ENCODE measurements at places on chromosomes 2 and 18.

GRCh38 chr2:70918016-70918415, 17.7 kb upstream of the ATP6V1B1 start:
- no peak for DNase-seq

GRCh38 chr2:59502981-59503380, 1050.5 kb downstream of the BCL11A start:
- DNase-seq, result no peak

DNA sequence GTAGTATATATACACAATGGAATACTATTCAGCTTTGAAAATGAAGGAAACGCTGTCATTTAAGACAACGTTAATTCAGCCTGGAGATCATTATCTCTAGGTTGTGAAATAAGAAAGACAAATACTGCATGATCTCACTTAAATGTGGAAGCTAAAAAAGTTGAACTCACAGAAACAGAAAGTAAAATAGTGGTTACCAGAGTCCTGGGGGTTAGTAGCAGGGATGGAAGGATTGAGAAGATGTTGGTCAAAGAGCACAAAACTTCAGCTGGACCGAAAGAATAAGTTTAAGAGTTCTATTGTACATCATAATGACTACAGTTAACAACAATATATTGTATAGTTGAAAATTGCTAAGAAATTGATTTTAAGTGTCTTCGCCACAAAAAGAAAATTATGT, 670.3 kb downstream of the NR4A2 start:
- DNase-seq, result no peak

GRCh38 chr2:68809324-68810240, 61.6 kb downstream of the BMP10 start:
- DNase-seq, result no peak

GRCh38 chr2:238055841-238056240, 5.0 kb upstream of the SCLY start:
- no peak for DNase-seq

DNA sequence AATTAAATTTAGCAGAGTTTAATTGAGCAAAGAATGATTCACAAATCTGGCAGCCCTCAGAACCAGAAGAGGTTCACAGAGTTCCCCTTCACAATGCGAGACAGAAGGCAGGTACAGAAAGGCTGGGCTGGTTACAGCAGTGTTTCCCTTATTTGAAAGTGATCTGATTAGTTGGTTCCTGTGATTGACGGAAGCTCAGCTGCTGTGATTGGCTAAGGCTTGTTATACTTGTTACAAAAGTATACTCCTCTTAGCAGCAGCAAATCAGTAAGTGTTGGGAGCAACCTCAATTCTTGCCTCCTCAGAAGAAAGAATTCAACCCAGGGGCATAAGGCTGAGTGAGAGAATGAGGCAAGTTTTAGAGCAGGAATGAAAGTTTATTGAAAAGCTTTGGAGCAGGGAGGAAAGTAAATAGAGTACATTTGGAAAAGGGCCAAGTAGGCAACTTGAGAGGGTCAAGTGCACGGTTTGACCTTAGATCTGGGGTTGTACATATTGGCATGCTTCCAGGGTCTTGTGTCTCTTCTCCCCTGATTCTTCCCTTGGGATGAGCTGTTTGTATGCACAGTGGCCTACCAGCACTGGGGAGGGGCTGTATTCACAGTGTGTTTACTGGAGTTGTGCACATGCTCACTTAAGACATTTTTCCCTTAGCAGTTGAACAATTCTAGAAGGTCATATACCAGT, 431.8 kb upstream of the RAB12 start:
- DNase-seq, result no peak

- DNase-seq, result no peak
These were observed 218.0 kb upstream of the CRIM1 start for GRCh38 chr2:36137612-36138011.

DNA sequence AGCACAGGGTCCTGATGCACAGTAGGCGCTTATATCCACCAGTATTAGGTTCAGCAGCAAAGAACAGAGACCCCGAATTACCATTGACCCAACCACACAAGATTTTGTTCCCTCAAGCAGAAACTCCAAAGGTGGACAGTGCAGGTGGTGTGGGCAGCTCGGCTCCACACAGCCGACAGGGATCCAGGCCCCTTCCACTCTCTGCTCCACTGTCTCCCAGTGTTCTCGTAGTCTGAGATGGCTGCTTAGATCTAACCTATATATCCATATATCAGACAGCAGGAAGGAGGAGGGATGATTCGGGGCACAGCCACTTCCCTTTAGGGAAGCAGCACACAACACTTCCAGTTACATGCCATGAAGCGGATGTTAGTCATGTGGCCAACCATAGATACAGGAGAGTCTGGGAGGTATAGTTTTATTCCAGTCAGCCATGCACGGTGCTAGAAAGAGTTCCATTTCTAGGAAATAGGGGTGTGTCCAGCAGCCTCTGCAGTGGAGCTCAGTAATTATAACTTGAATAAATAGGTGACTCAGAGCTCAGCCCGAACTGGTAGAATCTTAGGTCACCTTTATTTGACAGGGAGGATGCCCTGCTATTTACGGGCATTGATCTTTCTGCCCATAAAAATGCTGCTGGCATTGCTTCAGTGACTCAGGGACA, 158.9 kb downstream of the TWIST2 start:
- no peak for DNase-seq

DNA sequence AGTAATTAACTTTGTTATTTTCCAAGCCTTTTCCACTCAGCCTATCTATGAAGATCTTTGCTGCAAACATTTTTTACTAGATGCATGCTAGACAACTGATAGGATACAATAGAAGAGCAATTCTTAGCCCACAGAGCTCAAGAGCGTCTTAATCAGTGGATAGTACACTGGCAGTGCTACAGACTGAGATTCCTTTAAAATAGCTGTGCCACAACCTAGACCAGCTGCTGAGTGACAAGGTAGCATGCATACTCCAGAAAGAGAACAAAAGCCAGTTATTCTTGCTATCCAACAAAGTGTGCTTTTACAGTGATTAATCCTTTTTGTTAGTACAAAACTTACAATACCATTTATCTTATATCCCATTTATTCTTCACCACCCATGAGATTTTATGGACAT, 507.9 kb upstream of the SYT4 start:
- no peak for DNase-seq

DNA sequence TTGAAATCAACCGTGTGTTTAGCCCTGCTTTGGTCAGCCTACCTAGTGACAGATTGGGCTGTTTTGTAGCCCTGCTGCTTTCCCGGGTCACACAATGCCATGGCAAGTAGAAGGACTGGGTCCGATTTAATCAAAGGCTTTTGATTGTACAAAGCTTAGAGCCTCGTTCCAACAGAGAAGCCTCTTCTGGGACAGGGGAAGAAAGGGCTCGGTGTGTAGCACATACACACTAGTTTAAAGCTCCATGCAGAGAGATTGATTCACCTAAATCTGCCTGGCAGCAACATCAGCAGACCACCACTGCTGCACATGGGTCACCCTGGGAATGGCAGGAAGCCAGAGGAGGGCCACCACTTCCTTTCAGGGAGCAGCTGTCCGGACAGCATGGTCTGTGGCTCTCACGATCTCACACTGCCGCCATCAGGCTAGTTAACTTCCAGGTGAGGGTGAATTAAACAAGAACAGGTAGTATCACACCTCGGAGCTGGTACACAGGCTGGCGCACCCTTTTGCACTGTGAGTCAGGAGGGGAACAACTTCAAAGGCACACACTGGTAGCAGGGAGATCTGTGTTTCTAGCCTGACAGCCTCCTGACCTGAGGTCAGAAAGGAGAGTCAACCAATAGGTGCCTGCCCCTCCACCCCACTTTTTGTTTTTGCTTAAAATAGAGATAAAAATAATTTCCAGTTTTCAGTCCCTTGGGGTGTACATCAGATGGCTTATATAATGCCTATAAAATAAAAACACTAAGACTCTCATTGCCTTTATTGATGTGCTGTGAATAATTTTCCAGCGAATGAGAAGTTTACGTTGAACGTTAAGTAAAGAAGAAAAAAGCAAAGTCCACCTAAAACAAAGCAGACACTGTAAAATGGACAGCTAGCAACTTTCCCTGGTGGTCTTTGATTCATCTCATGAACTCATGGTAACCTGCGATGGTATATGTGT, 108.5 kb downstream of the CDCA7 start:
- no peak for DNase-seq

- no peak for DNase-seq
These were observed 46.3 kb downstream of the GPC1 start for GRCh38 chr2:240481720-240482119.

GRCh38 chr18:74050807-74051206, 96.8 kb downstream of the FBXO15 start:
- no peak for DNase-seq

GRCh38 chr2:225114786-225115323, 72.6 kb upstream of the DOCK10 start:
- DNase-seq, result no peak

- DNase-seq, result no peak
These were observed 59.1 kb upstream of the PELI1 start for GRCh38 chr2:64203131-64203857.

GRCh38 chr2:235268535-235268934, 225.3 kb upstream of the AGAP1 start:
- DNase-seq, result peak; percentile 45

- peak; percentile 9 for DNase-seq
These were observed 185.9 kb upstream of the LINC00305 start for GRCh38 chr18:64334748-64335147.

DNA sequence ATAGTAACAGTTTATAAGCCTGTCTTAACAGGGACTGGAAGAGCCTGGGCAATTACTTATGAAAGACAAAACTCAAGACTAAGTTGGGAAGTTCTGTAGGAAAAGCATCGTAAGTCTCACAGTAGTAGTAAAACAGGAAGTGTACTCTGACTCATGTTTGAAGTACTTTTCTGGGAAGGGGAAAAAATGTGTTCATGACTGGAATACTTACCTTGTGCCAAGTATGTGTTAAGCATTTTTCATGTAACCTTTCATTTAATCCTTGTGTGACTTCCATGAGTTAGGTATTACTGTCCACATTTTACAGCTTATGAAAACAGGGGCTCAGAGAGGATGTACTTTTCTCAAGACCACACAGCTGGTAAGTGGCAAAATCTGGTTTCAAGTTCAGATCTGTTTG, 13.7 kb upstream of the SKOR2 start:
- peak; percentile 76 for DNase-seq

DNA sequence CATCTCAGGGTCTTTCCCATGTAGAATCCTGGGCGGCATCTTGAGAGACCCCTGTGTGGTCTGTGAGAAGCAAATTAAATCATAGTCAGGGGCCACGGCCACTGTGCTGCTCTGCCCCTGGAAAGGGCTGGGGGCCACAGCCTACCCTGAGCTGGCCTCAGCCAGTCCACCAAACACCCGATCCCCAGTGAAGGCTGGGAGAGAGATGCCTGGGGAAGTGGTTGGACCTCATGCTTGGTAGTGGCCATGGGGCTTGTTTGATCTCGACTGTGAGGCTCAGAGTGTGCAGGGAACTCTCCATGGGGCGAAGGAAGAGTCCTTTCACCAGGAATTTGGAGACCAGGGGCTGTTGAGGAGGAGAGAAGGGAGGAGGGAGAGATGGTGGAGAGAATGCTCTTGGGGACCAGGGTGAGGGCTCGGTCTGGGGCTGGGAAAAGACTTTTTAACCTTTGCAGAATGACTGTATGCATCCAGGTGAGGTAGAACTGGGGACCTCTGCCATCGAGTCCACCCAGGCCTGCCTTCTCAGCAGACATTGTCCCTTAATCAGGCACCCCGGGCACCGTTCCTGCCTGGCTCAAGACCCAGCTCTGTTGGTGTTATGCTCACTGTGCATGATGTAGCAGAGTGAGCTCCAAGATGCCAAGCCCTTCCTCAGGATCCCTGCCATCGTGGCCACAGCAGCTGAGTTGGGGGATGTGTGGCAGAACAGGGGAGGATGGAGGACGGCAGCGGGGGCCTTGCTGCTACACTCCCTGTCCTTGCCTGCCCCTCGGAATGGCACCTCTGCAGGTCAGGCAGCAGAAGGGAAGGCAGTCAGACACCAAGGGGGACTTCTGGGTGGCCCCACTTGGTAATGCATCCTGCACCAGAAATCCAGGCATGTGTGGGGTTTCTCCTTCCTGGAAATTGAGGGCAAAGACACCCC, 249.9 kb downstream of the DYSF start:
- DNase-seq, result no peak

- DNase-seq, result no peak
These were observed 13.3 kb upstream of the POLE4 start for GRCh38 chr2:74944987-74945787.

- DNase-seq, result no peak
These were observed 781.3 kb upstream of the ID2 start for GRCh38 chr2:7900593-7900992.

DNA sequence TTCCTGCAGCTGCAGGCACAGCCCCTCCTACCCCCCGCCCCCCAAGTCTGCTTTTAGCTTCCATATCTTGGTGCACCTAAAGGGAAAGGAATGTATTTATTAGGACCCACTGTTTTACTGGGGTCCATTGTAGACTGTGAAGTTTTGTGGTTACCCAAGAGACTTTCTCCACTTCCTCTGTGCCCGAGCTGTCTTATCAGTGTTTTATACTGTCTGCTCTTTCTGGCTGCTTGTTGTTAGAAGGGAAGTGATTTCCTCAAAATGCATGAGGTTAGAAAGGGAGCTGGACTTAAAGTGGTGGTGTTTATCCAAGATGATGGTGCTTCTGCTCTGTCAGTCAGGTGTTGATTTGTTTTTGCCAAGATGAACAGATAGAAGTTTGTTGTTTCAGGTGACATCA, 85.0 kb downstream of the PTH2R start:
- no peak for DNase-seq

DNA sequence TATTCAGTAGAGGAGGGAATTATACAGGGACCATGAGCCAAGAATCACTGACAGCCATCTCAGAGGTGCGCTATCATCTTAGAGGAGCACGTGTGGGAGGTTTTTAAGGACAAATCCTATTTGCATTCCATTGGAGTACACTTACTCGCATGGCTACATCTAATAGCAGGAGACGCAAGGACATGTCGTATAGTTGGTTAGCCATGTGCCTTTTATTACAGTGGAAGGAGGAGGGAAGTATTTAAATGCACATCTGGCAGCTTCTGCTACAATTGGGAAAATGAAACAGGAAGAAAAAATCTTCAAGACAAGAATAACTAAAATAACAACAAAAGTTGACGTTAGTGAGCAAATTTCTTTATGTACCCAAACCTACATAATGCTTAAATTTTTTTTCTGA, 86.5 kb upstream of the UGP2 start:
- DNase-seq, result no peak

- no peak for DNase-seq
These were observed 62.6 kb downstream of the SLC40A1 start for GRCh38 chr2:189517847-189518535.

- no peak for DNase-seq
These were observed 229.5 kb downstream of the FHOD3 start for GRCh38 chr18:36527051-36527450.

GRCh38 chr2:127078028-127078427, 28.9 kb downstream of the BIN1 start:
- DNase-seq, result no peak

DNA sequence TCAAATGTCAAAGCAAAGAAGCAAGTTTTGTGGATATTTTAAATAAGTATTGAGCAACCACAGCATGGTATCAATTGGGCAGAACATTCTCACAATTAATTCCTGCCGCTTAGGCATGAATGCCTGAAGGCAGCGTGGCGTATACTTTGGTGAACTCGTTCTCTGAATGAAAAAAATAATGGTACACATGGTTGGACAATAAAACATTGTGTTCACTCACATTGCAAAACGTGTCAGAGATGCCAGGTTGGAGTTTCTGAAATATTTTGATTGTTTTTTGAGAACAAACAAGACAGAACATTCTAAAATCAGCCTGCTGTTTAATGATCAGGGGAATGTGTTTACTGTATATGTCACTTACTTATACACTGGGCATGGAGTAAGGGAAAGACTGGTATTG, 254.2 kb downstream of the CDH2 start:
- DNase-seq, result no peak
